ENCODE measurements at places on chromosomes 2 and 18.

- no peak for DNase-seq
Observed at GRCh38 chr2:153077311-153077710, 358.9 kb downstream of the ARL6IP6 start.

DNA sequence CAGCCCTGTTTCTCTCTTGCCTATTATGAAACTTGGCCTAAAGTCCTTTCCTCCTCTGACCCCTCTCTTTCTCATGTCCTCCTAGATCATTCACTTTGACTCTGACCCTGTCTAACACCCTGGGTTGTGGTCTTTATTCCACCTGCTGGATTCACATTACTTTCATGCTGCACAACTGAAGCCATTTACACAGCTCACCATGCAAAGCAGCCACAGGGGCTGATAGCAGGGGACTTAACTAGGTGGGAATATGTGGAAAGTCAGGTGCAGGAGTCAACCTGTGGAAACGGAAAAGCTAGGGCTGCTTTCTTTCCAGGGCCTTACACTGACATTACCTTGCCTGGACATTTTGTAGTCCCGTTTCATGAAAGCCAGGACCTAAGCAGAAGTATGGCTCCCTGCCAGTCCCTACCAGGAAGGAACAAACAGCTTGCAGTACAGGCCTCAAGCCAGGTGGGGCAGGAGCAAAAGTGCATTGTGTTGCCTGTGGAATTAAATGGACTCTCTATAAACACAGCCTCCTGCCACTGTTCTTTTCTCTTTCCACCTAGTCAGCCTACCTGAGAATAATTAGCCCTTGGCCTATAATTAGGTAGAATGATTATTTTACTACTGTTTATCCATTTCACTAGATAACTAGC is 11.8 kb downstream of the MAPRE3 start:
- peak; percentile 70 for DNase-seq

DNA sequence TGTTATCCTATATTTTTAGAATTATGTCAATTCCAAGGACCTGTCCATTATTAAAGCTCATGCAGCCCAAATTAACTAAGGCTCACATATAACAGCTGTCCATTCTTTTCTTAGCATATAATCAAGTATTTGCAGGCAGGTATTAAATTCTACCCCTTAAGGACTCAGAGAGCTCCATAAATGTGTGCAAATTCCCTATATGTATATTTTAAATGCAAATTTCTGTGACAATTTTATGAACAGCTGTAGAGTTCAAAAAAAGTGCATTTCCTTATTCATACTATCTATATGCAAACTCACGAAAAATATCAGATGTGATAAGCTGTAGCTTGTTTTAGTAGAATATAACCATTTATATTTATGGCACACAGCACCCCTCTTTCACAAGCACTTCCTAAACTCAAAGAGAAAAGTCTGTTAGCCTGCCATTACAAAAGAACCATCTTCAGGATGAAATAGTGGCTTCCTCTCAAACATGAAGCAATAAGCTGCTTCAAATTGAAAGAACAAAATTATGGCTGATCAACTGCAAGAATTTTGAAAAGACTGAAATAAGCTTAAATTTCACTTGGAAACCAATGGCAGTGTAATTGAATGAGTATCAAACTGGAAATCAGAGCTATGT is 155.0 kb upstream of the REG3G start:
- DNase-seq, result no peak

GRCh38 chr2:144322379-144322778 is 197.5 kb downstream of the ZEB2 start:
- DNase-seq, result no peak

DNA sequence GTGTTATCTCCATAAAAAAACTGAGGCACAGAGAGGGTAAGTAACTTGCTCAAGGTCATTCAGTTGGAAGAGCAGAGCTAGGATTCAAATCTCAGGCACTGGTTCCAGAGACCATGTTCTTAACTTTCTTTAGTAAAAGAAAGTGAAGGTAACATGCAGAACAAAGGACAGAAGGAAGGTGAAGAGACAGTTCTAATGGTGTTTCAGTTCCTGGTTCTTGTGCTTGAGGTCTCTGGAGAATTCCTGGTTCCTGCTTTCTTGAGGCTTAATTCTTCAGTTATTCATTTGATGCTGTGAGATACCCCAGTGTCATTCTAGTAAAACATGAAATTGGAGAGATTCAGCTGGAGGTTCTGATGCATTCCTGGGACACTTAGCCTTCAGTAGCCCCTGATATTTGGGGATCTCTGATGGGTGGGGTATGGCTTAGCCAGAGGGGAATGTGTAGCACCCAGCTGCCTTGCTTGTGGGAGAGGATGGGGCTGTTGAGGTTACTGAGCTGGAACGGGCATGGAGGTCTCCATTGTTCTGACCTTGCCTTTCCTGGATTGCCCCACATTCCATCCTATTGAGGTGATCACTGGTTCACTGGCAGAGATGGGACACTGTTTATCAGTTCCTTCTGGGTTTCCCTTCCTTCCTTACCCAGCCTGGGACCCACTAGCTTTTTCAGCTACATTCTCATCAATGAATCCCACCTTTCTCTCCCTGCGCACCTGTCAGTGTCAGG is 46.8 kb downstream of the SEMA4F start:
- no peak for DNase-seq

DNA sequence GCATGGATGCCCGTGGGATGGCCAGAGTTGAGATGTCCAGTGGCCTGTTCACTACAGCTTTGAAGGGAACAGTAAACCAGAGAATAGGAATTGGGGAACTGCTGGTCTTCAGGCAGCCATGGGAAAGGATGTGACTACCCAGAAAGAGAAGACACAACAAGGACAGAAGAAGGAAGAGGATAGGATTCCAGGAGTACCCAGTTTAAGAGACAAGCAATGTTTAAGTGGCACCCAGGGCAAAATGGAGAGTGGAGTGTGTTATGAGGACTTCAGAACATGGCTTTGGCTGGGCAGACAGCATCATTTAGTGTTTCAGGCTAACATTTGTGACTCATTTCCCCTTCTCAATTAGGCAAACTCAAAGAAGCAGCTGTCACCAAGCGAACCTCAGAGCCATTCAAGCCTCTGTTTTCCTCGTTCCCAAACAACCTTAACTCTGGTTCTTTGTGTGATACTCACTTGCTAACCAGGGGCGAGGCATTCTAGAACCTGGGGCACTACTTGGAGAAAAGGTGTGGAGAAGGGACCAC is 4.0 kb upstream of the FAM124B start:
- no peak for DNase-seq

DNA sequence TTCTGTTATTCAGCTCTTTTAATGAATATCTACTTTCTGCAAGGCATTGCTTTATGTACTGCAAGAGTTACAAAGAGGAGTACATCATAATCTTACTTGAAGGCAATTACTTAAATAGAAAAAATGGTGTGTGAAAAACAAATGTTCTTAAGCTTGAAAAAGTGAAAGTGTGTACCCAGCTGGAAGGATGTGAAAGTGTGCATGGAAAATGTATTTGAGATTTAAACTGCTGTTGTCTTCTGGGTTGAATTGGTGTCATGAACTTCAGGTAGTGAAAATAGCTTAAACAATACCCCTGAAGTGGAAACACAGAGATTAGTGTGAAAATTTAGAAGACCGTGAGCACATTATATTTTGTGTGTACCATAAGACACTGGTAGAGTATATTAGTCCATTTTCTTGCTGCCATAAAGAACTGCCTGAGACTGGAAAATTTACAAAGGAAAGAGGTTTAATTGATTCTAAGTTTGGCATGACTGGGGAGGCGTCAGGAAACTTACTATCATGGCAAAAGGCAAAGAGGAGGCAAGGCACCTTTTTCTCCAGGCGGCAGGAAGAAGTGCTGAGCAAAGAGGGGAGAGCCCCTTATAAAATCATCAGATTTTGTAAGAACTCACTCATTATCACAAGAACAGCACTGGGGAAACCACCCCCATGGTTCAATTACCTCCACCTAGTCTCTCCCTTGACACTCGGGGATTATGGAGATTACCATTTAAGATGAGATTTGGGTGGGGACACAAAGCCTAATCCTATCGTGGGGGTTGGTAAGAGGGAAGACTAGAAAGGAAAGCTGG is 38.8 kb downstream of the SCN2A start:
- DNase-seq, result no peak

DNA sequence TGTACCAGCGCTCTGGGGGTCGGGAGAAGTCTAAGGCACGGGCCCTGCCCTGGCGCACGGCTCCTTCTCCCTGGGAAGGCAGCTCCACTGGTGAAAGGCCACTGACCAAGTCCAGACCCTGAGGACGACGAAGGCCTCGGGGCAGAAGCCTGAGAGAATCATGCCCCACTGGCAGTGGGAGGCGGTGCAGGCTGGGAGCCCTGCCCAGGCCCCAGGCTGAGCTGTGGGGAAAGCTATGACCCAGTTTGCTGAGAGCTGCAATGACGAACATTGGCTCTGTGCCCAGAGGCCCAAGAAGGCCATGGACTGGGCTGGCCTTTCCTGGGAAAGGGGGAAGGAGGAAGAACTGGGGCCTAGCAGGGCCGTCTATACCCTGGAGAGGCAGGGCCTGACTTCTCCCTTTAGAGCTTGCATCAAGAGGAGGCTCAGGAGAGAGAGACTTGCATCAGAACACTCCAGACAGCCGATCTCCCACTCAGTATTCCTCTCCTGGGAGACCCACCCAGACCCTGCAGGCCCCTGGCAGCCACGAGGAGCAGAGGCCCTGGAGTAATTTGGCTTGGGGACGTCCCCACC is 32.9 kb downstream of the HS1BP3 start:
- DNase-seq, result peak; percentile 66

DNA sequence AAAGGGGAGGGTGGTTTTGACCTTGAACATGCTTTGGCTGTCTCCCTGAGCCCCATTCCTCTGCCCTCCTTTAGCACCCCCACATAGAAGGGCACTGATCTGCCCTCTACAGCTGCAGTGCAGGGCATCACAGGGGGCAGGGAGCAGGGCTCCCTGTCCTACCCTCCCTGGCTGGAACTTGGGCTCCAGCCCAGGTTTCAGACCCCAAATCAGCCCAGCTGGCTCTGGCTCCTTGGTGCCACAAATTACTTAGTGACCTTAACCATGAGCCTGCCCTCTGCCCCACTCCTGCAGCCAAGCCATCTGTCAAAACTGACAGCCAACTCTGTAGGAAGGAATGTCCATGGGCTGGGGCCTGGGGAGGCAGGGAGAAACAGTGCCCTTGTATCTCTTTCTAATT is 105.6 kb downstream of the MAPK4 start:
- no peak for DNase-seq

DNA sequence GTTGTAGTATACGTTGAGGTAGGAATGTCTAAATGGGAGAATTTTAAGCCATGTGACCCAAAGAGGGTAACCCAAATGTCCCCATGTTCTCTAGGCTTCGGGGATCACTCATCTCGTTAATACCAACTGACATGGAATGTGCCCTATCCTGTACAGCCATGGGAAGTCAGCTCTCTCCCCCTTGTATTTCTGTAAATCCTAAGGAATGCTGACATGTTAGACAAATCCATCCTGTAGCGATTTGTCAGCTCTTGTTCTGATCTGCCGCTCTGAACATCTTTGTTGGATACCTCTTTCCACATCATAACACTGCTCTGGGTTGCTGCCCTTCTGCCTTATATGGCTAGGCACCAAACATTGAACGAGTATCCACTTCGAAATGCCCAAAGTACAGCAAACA is 350.6 kb downstream of the RND3 start:
- no peak for DNase-seq

GRCh38 chr2:240672076-240672700 is 10.5 kb downstream of the AQP12B start:
- no peak for DNase-seq

- DNase-seq, result no peak
Observed at GRCh38 chr2:215363039-215363438, 51.2 kb downstream of the ATIC start.

- DNase-seq, result no peak
Observed at GRCh38 chr2:151258121-151258520, 3.5 kb downstream of the RBM43 start.

DNA sequence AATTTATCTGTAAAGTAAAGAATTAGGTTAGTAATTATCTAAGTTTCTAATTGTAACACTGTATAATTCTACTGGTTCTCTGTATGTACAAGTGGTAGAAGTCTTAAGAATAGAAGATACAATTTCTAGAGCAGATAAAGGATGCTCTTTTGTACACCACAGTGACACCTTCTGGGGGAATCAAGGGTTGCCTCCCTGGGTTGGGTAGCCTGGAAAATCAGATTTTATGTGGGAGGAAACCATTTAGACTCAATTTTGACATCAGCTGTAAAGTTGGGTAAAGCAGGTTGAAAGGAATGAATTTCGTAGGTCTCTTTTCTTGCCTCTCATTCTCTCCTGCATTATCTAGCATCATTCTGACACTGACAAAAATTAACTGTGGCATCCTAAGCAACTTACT is 354.8 kb downstream of the DCC start:
- no peak for DNase-seq

DNA sequence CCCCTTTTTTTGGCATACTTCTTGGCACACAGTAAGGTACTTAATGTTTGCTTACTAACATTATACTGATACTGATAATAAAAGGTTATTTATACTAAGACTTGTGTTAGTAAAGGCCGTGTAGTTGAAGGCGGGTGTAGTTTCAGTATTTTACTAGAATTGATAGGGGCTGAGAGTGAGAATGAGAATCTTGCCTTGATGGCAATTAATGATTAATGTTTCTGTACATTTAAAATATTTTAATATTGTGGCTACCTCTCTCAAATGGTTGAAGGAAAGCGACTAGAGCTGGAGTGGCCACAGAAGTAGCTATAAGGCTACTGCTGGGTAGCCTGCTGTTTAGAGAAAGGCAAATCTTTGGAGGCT is 29.3 kb downstream of the PELI1 start:
- no peak for DNase-seq

DNA sequence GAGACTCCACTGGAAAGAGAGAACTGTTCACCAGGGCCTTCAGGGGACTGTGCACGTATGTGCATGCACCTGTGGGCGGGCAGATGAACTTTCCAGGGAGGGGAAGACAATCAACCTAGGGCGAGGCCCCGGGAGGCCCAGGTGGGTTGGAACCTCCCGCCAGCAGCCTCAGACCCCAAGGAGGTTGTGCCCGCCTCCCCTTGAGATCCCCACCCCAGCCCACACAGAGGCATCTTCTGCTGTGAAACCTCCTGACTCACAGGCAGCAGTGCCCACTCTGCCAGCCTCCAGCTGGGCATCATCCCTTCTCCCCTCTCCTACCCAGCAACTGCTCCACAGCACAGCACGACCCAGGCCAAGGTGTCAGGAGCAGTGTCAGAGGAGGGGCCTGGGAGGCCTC is 54.4 kb downstream of the FAM178B start:
- DNase-seq, result no peak

GRCh38 chr18:67508146-67508545 is 8.4 kb downstream of the DSEL start:
- DNase-seq, result no peak

- DNase-seq, result no peak
Observed at GRCh38 chr2:189236066-189236465, 56.5 kb upstream of the COL5A2 start.

DNA sequence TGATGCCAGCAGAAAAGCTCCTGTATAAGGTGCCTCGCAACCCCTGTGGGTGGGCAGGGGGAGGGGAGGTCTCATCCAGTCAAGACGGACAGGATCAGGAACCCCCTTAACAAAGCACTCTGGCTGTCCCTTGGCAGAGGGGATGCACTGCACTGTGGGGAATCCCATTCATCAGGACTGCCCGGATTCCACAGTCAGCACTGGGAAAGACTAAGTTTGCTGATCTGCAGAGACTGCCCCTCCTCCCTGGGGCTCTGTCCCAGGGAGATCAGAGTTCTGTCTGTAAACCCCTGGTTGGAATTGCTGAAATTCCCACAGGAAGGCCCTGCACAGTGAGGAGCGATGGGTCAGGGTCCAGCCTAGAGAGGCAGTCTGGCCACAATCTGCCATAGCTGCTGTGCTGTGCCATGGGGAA is 149.5 kb upstream of the RBBP8 start:
- DNase-seq, result no peak

Measured in SHP77 (cell line).